Karpas-422 (cell line): ENCODE measurements at places on chromosomes 2 and 18. TPM values are rescaled to one million over a fixed set of nuclear protein-coding genes. Genes with fewer than 3 reads are reported as not detected.

DNA sequence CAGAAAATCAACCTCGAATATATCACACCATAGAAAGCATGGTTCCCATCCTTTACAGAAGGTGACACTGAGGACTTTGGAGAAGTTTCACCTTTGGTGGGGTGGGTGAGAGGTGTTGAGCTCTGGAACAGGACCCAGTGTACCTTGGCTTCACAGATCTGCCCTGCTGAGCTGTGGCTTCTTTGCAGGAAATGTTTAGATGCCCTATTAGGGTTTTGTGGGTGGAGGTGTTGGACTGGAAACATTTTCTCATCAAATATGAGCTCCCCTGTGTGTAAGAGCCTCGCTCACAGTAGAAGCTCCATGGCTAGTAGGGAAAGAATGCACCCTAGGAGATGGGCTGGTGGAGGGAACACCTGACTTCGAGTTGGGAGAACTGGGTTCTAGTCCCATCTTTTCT lies 55.6 kb downstream of the RPL37A start:
- no peak for DNase-seq

- DNase-seq = no peak
These were observed 166.7 kb downstream of the FMNL2 start for GRCh38 chr2:152501666-152502065.

- no peak for DNase-seq
These were observed 660.1 kb downstream of the XIRP2 start for GRCh38 chr2:167548396-167548795.

The CNTNAP5 gene
- total RNA-seq = 0.25 and 0.78 TPM in 2 replicates

- DNase-seq = no peak
These were observed 223.6 kb upstream of the AGAP1 start for GRCh38 chr2:235270291-235270690.
